ENCODE measurements at places on chromosomes 13 and 19. TPM values are rescaled to one million over a fixed set of nuclear protein-coding genes. Genes with fewer than 3 reads are reported as not detected.
A peak's percentile ranks its signal among the peaks of the same experiment; 100 is the strongest.

PCSK4 gene
- not detected for total RNA-seq

HSPB6 gene
- 24.5 TPM for total RNA-seq

GNA15 gene
- 1.2 TPM for total RNA-seq

PODNL1 gene
- total RNA-seq: 0.98 TPM

ZNF132 gene
- 9.8 TPM for total RNA-seq

SLC1A6 gene
- total RNA-seq: 0.41 TPM

IGFL2 gene
- total RNA-seq: not detected

GRCh38 chr13:35954207-35954560 is 177.0 kb downstream of the DCLK1 start:
- DNase-seq: no peak

- DNase-seq: no peak
Observed at GRCh38 chr19:33287927-33288326, 14.4 kb downstream of the CEBPA start.

GRCh38 chr19:2049741-2050348 is 1.2 kb downstream of the MKNK2 start:
- DNase-seq: peak; percentile 81

DNA sequence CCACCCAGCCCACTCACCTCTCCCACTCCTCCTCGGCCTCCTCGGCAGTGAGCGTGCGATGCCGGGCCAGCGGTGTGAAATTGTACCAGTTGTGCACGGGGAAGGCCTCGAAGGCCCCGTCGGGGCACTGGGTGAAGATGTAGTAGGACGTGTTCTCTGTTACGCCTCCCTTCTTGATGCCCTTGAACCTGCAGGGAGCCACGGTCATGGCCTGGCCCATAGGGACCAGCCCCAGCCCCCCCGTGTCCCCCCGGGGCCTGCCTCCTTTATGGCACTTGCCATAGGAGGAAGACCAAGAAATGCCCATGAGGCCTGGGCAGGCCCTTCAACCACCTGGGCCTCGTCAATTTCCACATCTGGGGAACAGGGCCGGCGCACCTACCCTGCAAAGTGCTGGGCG is 5.6 kb downstream of the GTF2F1 start:
- DNase-seq: no peak

DNA sequence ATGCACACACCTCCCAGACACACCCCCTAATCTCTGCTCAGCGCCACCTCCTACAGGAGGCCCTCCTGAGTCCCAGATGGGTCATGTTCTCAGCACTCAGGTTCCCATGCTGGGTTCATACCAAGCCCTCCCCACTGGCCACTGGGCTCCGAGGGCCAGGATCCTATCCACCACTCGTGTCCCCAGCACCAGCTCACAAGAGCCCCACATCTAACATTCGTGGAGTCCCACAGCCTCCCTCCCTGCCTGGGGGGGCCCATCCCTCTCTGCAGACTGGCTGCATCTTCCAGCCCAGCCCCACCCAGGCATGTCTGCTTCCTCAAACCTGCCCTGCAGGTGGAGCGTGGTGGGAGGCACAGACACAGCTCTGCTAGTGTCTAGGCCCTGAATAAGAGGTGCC is 227.4 kb downstream of the TUBA3C start:
- no peak for DNase-seq

DNA sequence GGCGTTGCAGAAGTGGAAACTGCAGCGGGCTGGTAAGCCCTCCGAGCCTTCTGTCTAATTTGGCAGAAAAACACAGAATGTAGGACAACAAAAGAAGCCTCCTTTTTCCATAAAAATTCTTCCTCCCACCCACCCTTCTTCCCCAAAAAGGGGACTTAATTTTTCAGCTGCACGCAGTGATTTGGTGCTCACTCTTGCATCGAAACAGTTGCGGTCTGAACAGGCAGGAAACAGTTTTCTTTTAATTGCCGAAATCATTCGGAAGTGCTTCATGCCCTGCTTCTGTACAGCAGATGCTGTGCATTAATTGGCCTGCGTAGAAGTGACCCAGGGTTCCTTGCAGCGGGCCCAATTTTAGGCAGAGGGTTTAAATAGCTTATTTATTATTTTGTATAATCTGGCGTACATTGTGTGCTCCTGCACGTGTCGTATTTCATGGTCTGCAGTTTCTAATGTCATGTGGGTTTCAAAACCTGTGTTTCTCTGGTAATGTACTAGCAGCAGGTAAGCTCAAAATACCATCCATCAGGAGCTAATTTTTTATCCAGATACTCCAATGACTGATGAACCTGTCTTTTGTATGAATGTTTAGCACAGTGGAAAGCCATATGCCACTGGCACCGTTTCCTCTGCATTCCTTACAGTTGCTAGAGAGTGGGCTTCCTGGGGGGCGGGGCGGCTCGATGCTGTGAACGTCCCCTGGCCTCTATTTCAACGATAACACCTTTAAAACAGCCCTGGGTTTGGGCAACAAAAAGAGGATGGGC is 66.6 kb downstream of the GGACT start:
- no peak for DNase-seq

GRCh38 chr13:60990032-60990733 is 425.5 kb downstream of the PCDH20 start:
- no peak for DNase-seq

GRCh38 chr13:46286972-46287371 is 75.2 kb downstream of the LRRC63 start:
- DNase-seq: no peak

DNA sequence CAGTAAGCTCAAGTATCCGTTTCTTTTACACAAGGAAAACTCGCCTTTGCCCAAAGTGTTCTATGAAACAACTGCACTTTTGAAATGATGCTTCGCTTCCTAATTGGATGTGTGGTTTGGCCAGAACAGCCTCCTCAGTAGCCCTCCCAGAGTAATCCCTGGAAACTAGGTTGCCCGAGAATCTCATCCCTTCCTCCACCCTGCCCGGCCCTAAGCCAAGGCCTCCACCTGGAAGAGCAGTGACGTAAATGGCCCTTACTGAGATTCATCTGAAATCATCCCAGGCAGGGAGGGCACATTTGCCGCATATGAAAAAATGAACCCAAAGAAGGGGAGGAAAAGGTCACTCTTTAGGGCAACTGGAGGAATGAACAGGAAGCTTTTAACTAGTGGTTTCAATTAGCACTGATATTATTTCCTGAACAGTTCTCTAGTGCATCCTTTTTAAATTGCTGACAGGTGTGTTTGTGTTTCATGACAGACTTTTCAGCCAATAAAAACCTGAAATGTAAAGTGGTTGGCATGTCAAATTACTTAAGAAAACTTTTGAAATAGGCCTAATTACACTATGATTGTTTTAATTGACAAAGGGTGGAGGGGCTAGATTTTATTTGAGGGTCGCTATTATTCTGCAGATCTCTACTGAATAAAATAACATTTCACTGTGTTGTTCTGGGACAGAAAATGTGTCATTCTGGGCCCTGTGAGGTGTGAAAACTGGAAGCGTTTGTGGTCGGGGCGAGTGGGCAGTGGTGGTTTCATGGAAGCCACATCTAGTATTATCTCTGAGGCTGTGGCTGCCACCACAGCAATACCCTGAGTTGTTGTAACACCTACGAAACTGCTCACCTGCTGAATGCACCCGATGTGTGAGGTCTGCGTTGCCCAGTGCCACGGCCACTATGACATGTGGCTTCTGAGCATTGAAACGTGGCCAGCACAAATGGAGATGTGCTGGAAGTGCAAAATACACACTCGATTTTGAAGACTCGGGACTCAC is 112.1 kb downstream of the ZIC5 start:
- DNase-seq: no peak

DNA sequence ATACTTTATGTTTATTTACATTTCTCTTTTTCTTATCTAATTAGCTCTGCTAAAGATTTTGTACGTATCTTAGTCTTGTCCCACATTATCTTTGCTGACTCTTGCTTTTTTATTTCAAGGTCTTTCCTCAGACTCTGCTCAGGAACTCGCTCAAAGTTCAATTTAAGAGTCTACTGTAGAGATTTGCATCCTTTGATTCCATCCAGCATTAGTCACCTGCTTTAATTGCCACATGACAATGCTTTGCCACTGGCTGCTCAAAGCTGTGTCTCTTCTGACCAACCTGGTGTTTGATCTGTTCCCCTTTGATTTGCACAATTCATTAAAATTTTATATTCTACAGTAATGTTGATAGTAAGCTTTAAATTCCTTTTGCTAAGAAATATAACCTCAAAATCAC is 157.9 kb upstream of the FREM2 start:
- DNase-seq: no peak

GRCh38 chr13:62846302-62846701 is 1430.7 kb upstream of the PCDH20 start:
- DNase-seq: no peak

GRCh38 chr19:49692147-49692506 is 1.2 kb downstream of the CPT1C start:
- DNase-seq: no peak

GRCh38 chr13:113964251-113964995 is 9.5 kb downstream of the C13orf46 start:
- no peak for DNase-seq

DNA sequence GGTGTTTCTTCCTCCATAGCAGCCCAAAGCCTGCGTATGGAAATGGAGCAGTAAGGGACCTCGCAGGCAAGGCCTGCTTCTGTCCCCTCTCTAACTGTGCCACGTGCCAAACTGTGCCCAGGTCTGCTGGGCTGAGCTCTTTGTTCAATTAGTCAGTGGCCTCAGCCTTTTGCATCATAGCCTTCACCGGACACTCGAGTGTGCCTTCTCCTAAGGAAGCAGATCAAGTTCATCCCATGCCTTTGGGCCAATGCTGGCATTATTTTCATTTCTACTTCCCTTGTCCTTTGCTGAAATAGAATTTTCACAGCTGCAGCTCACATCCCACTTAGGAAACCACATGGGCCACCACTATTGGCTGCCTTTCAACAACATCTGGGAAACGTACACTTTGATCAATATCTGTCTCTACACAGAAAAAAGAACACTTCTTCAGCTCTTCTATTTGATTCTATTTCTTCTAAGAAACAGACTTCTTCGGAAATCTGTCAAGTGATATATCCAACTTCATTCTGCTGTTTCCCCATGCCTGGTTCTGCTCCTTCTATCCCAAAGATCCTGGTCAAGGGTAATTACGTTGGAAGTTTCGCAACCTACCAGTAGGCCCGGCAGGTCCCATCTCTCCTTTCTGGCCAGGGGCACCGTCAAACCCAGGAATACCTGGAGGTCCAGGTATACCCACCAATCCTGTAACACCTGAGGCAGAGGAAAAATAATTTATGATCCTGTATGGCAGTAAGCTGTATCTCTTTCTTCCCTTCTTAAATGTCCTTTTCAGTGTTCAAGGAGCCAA is 143.9 kb downstream of the COL4A1 start:
- no peak for DNase-seq

DNA sequence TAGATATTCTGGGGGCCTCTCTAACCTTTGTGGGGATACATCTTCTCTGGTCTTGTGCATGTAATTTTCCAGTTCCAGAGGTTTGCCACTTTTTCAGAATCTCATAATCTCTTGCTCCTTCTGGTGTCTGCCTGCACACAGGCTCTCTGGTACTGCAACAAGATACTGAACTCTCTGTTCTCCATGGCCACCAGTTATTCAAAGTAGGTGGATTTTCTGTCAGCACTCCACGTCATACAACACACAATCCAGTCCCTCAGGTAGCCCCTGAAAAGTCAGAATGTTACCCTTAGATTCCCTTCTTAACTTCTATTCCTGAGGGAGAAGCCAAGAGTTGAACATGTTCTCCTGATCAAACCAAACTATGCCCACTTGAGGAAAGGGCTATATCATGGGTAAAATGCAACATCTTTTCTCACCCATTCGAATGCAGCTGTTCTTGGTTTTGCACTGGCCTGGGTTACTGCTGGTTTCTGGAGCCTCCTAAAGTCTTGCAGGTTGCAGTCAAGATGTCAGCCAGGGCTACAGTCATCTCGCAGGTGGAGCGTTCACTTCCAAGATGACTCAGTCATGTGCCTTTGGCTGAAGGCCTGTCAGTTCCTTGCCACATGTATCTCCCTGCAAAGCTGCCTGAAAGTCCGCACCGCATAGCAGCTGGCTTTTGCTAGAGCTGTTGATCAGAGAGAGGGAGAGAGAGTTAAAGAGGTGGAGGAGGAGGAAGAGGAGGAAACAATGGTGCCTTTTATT is 57.7 kb upstream of the TUBA3C start:
- DNase-seq: no peak

- peak; percentile 89 for DNase-seq
Observed at GRCh38 chr19:11138601-11139300, 16.8 kb downstream of the SPC24 start.

DNA sequence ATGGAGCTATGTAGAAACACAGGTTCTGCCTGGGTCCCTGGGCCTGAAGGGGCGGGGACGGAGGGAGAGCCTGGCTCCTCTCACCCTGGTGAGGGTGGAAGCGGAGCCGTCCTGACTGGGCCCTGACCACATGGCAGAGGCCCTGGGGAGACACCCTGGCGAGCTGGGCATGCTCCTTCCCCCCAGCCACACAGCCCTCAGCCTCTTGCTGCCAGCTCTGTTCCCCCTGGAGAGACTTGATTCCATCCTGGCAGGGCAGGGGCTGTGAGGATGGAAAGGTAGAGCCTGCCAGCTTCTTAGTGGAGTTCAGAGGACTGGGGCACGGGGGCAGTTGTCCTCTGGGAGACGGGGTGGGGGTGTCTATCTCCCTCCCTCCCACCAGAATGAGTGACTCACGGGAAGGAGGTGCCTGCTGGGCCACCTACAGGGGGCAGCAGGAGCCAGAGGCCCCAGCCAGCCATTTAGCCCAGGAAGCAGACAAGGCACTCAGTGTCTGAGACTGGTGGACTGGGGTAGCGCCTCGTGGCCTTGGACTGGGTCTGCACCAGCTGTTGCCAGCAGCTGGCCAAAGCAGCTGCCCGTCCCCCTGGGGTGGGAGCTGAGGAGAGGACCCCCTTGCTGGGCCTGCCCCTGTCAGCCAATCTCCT is 22.8 kb upstream of the RNF17 start:
- DNase-seq: no peak

All from uterus (tissue), 4 donors.